Activated CD4-positive, alpha-beta T cell treated with anti-CD3 and anti-CD28 coated beads, Interleukin-2, amount 10 ng/mL, durations not matched to agents 24 days and 14 days (primary cell): ENCODE measurements at places on chromosomes 5 and 9. TPM values are rescaled to one million over a fixed set of nuclear protein-coding genes. Genes with fewer than 3 reads are reported as not detected.

DNA sequence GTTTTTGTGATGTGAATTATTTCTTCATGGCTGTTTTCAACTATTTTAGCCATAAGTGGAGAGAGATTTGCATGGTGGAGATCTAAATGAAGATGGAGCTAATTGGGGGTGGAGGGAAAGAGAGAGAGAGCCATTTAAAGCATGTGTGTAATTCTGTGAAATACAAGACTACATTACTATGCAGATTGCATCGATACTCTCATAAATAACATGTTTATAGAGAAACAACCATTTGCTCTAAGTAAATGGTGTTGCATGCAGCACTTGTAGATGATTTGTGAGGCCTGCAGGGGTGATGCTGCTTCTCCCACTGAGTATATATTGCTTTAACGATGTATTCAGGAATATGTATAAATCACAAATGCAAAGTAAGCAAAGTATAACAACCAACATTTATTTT lies 270.2 kb upstream of the RIOK2 start:
- DNase-seq, result no peak

GRCh38 chr5:124733329-124733650 lies 13.1 kb downstream of the ZNF608 start:
- no peak for DNase-seq

GRCh38 chr5:72947498-72947897 lies 8.3 kb upstream of the FCHO2 start:
- DNase-seq, result no peak

- DNase-seq, result no peak
Measured at GRCh38 chr5:78508186-78508765, 140.3 kb downstream of the LHFPL2 start.

The PCDHGB6 gene
- total RNA-seq, result 0.09 and 0.14 TPM in 2 replicates
